ENCODE measurements at places on chromosomes 5 and 9. TPM values are rescaled to one million over a fixed set of nuclear protein-coding genes. Genes with fewer than 3 reads are reported as not detected.

DNA sequence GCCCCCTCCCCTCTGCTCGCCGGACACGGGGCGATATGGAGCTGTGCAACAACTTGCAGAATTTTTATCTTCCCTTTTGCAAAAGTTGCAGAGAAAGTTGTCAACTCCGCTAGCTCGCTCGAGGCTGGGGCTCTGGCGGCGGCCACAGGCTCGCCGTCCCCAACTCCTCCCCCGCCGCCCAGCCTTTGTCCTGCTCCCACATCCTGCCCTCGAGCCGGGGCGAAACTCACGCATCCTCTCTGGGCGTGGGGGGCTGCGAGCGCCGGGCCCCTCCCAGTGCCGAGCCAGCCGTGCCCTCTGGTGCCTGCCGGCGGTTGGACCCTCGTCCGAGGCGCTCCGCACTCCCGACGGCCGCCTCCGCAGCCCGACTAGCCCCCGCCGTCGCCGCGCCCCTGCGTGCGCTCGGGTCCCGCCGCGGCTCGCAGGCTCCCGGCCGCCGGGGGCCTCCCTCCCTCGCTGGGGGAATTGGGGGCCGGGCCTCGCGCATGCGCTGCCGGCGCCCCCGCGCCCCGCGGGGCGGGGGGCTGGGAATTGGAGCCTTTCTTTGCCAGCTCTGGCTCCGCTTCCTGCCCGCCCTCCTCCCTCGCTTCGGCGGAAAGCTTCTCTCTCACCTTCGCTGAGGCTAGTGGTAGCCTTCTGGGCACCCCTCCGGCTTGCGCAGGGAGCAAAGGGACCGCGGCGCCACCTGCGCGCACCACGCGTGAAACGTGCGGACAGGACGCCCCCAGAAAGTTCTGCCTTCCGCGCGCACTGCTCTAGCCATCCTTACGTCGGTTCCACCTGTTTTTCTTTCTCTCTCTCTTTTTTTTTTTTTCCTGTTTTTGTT, at the start of gene CCNJL:
Gene CCNJL, minus strand, starts transcription at position 431 of the 826 bp plus-strand sequence. CDS start 641 bp downstream, outside the sequence.
- DNase-seq: peak; percentile 88

GRCh38 chr5:164051745-164052144, 546.3 kb downstream of the MAT2B start:
- no peak for DNase-seq

GRCh38 chr9:123655681-123656423, 274.1 kb downstream of the DENND1A start:
- DNase-seq: no peak

DNA sequence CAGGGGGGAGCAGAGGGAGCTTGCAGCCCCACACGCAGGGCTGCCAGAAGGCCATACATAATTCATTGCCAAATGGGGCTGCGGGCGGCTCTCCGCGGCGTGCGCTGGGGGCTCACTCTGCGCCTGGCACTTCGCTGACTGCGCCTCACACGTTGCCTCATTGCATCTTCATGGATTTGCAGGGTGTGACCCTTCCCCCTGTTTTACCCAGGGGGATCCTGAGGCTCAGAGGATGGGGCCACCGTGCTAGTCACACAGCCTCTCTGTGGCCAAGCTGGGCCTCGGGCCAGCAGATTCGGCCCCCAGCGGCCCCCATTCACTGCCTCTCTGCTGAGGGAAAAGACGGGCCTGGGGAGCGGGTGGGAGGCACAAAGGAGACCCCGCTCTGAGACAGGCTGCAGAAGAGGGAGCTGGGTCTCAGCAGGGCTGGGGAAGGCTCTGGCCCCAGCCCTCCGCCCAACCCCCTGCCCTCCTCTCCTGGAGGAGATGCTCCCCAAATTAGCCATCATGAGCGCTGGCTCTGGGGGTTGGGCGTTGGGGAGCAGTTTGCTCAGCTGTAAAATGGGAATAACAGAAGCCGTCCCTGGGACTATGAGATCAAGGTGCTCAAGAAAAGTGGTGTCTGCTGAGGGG, 115.5 kb downstream of the C9orf50 start:
- no peak for DNase-seq

CATSPER3 gene
- total RNA-seq: 0.44 TPM

DNA sequence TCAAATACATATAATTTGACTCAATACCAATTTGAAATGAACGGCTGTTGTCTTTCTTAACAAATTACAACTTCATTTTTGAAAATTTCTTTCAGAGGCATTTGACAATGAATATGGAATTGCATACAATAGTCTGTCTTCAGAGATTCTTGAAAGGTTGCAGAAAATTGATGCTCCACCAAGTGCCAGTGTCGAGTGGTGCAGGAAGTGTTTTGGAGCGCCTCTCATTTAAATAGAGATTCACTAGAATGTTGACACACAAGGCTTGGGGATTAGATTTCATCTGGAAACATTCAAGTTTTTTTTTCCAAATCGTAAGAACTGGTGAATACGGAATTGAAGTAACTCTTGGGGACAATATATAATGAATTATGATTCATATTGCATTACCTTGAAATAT, 8.1 kb downstream of the RPS6 start:
- no peak for DNase-seq

PTGDS gene
- 2.9 TPM for total RNA-seq

Data from WTC11 (cell line).